ENCODE measurements at places on chromosomes 12 and 14.

- no peak for DNase-seq
Observed at GRCh38 chr12:56387152-56387736, 24.6 kb upstream of the APOF start.

GRCh38 chr12:130031571-130032189 is 127.9 kb upstream of the TMEM132D start:
- DNase-seq: peak; percentile 47

GRCh38 chr14:81286574-81287370 is 66.0 kb upstream of the GTF2A1 start:
- no peak for DNase-seq

DNA sequence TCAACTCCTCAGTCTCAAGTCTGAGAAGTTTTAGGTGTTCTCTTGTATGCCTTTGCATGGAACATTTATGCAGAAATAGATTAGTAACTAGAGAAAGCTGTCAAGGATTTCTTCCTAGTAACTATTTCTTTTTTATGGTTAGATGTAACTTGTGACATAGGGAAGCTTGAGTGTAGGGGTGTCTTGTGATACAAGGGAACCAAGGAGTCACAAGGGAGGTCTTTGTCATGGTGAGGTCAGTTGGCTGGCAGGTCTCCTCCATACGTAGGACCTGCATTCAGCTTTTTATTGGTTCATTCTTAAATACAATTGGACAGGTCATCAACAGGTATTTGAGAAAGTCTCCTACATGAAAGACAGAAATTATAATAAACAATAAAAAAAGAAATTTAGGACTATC is 394.0 kb upstream of the CCDC196 start:
- no peak for DNase-seq

DNA sequence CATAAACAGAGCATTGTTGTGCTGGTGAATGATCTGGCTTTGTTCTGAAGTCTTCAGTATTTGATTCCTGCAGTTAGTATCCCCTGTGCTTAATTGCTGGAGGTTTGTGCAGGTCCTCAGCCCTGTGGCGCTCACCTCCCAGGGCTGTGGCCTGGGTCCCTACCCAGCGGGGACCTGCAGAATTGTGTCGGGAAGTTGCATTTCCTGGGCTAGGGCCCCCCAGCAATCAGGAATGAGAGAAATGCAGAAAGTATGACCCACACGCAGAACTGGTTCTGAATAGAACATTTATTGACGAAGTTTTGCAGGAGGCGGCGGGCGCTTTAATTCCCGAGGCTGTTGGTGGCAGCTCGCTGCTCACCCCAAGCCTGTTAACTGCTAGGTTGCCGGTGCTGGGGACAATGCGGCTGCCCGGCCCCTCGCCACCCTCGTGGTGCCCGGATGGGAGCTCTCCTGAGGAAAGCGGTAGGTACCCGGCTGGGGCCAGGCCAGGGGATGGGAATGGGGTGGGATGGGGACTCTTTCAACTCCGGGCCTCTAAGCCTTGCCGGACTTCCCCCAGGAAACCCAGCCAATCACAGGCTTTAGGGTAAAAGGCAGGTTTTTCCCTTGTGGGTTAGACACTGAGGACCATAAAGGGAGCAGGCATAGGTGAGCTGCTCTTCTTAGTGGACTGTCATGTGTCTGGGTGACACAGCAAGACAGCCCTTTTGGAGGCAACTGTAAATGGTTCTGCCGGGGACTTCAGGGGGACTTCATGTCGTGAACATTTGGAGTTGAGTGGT is 11.6 kb downstream of the PLEKHG3 start:
- DNase-seq: no peak

- no peak for DNase-seq
Observed at GRCh38 chr12:42039577-42039976, 105.1 kb downstream of the GXYLT1 start.

- no peak for DNase-seq
Observed at GRCh38 chr14:56168007-56168616, 49.9 kb downstream of the PELI2 start.

- DNase-seq: peak; percentile 80
Observed at GRCh38 chr14:24036169-24036962, 15.4 kb upstream of the CARMIL3 start.

GRCh38 chr14:105136401-105137322 is 31.9 kb downstream of the JAG2 start:
- no peak for DNase-seq

- DNase-seq: no peak
Observed at GRCh38 chr14:45057881-45058364, 26.0 kb upstream of the PRPF39 start.

- no peak for DNase-seq
Observed at GRCh38 chr12:107522692-107523477, 162.7 kb upstream of the PWP1 start.

GRCh38 chr12:132608231-132609171 is 1.9 kb downstream of the LRCOL1 start:
- peak; percentile 32 for DNase-seq

DNA sequence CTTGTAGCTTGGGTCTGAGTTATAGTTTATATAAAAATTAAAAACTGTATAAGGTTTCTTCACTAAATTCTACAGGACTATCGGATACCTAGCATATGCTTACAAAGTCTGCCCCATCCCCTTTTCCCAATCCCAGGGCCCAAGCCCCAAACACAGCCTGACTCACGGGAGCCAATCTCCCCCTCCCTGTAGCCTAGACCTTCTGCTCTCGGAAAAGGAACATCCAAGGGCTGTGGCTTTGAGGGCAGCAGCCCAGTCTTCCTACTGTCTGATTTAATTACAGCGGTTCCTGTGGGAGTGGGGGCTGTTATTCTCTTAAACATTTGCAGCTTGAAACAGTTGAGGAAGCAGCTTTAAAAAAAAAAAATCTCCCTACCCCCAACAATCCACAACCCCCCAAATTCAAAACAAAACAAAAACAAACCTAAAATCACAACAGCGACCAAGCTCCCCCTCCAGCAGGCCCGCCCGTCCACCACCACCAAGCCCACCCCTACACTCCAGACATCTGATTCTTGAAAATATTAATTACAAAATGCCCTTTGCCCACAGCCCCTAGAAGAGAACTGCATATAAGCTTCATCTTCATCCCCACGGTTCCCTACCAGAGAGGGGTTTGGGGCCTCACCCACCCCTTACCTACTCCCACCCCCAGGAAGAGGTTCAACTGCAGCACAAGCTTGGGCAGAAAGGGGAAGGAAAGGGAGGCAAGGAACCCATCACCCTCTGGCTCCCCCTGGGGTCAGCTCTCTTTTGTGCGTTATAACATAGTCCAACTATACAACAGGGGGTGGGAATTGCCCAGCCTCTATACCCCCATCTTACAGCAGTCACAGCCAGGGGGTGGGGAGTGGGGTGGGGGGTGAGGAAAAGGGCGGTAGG is 1.1 kb upstream of the PRKAG1 start:
- peak; percentile 18 for DNase-seq

- DNase-seq: peak; percentile 73
Observed at GRCh38 chr12:94614288-94614721, 36.1 kb downstream of the TMCC3 start.

DNA sequence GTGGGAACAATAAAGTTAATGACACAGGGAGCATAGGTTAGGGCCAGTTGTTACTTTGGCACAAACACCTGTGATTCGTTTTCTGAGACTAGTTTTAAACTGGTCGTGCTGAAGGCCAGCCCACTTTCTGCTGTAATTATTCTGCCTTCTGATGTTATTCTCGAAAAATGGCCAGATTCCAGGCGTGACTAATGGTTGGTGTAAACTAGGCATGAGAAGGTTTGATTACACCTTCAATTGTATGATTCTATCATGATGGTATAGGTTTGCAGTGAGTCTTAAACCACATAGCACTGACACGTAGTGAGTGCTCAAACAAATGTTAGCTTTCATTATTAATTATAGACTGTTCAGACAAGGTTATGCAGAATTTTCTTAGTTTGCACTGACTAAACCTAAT is 39.0 kb downstream of the CKB start:
- DNase-seq: peak; percentile 19

DNA sequence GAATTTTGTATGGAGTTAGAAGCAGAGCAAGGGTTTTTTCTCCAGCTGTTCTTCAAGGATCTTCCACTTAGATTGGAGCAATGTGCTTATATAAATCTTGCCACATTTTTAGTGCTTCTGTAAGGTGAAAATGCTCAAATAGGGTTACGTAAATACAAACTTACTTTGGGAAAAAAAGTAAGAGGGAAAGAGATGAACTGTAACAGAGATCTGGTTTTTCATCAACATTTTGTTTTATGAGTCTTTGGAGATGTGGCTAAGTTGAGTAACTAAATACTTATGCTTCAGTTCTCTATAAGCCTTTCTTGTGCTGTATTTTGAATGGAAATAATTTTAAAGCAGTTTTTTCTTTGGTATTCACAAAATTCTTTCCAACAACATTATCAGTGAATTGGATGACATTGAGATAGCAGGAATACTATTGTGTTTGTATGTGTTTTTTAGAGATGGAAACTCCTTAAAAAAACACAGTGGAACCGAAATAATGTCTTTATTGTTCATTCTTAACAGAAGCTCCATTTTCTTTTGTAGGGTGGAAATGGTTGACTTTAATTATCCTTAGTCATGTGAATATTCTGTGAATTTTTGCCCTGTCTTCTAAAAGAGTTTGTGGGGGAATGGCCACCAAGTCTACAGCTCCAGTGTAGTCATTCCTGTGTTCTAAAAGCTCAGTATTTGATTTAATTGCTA is 45.7 kb downstream of the NPAS3 start:
- DNase-seq: no peak

DNA sequence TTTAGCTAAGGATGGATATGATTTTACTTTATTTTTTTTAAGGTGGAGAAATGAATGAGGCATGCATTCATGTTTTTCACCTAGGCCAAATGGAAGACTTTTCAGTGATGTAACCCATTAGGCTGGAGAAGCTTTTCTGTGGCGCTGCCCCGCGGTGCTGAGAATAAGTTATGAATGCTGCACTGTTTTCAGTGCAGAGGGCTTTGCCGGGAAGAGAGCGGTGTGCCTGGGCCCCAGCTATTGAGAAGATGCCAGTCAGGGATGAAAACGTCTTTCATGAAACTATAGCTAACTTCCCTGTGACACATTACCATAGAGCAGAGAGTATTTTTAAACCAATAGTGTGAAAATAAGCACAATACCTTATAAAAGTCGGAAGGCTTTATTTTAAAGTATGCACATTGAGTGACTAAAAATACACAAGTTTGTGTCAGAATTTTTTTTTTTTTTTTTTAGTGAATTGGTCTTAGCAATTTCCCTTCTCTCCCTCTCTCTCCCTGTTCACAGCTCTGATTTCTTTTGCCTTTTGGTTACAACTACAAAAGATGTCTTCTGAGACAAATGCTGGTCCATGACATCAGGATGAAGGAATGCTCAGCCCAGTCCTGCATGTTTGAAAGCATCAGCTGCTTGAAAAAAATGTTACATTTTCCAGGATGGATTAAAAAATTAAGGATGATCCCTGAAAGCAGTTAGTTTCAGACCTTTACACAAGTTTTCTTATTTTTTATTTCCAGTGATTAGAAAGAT is 48.3 kb downstream of the NPAS3 start:
- no peak for DNase-seq

DNA sequence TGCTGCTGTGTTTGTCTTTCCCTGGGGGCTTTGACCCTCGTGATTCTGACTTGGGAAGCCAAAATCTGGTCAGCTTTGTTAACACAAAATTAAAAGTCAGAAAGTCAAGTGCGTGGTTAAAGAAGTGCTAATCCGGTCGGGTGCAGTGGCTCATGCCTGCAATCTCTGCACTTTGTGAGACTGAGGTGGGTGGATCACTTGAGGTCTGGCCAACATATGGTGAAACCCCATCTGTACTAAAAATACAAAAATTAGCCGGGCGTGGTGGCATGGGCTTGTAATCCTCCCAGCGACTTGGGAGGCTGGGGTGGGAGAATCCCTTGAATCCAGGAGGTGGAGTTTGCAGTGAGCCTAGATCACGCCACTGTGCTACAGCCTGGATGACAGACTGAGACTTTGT is 844.6 kb downstream of the VRK1 start:
- no peak for DNase-seq

Measured in Caki2 (cell line).